ENCODE measurements at places on chromosomes 2 and 18.

- no peak for DNase-seq
Measured at GRCh38 chr2:152846697-152847470, 128.5 kb downstream of the ARL6IP6 start.

DNA sequence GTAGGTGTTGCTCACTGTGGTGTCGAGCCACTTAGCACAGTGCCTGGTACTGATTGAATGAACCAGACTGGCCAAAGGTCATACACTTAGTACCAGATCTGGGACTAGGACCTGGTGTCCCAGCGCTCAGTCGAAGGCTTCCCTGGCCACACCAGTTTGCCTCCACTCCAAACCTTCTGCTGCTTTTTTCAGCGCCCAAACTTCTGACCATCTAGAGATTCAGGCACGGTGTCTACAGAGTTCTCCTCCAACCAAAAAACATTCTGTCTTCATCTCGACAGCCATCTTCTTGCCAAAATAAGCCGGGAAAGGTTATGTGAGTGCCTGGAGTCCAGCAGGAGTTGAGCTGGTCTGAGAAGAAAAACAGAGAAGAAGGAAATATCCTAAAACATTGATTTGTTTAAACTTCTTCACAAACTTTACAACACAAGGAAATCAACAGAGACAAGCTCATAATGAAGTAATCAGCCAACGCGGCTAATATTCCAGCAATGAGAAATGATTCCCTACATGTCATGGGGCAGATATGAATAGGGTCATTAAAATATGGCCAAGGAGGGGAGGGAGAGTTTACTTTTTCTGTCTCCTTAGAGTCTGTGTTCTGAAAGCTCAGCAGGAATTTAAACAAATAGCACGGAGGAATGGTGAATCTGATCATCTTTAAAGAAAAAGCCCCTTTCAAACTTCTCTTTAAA, 2.3 kb upstream of the GLI2 start:
- DNase-seq, result no peak

GRCh38 chr18:33152376-33152775, 288.1 kb downstream of the CCDC178 start:
- DNase-seq, result no peak

DNA sequence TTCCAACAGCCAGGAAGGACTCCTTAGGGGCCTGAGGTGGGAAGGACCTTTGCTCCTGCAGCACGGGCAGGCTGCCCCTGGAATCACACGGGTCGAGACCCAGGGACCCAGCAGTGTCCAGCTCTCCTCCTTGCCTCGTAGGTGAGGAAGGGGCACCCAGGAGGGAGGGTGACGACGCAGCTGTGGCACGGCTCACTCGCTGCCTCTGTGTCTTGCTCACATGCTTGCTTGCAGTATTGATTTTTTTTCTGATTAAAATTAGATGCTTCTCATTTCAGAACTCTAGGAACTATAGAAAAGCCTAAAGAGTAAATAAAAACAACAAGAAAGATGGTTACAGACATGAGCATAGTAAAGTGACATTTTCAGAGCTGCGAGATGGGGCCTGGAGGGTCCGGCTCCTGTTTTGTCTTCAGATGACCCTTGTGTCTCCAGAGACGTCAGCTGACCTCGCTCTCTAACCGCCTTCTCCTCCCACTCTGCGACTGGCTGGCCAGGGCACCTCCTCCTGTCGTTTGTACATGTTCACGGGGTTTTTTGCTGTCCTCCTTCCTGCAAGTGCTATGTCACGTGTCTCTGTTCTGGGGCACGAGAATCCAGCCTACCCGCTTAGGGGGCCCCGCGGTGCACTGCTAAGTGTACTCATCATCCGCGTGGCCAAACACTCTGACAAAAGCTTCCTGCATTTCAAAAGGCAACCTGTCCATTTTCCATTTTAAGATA, 65.7 kb upstream of the ZNF236 start:
- no peak for DNase-seq

DNA sequence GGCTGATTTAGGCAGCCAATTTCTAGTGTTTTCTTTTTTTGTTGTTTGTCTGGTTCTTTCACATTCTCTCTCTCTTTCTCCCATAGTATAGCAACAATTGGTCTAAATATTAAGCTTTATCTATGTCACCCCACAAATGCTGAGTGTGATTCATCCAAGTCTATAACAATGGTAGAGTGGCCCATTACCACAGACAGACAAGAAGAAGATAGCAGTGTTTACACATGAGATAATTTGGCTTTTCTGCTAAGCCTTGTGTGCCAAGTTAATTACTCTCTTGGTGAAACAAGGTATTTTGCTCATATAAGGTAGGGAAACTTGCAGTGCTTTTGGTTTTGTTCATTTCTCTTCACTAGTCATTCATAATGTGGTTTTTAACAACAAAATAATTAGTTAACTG, 166.5 kb downstream of the SLC8A1 start:
- no peak for DNase-seq

- DNase-seq, result no peak
Measured at GRCh38 chr2:120436460-120436739, 90.5 kb downstream of the INHBB start.

GRCh38 chr2:121363632-121364420, 78.8 kb upstream of the TFCP2L1 start:
- DNase-seq, result no peak

GRCh38 chr2:23100406-23100805, 284.6 kb upstream of the KLHL29 start:
- DNase-seq, result peak; percentile 68

DNA sequence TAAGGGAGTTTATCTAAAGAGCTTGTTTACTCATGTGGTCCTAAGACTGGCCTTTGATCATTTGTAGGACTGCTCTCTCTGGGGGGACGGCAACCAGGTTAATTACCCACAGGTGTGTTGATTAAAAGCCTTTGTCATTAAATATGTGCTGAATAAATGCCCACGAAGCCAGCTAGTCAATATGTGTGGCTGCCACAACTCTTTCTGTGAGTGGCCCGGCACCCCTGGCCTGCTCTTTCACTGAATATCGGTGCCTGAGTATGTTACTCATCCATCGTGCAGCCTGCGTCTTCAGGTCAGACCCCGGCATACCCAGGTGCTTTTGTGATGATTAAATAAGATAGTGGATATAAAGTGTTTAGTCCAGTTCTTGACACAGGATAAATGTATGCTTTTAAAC, 24.3 kb upstream of the FSHR start:
- DNase-seq, result no peak

- no peak for DNase-seq
Measured at GRCh38 chr18:26135548-26135947, 1.9 kb downstream of the PSMA8 start.

GRCh38 chr2:238581126-238581525, 154.4 kb downstream of the ASB1 start:
- no peak for DNase-seq

DNA sequence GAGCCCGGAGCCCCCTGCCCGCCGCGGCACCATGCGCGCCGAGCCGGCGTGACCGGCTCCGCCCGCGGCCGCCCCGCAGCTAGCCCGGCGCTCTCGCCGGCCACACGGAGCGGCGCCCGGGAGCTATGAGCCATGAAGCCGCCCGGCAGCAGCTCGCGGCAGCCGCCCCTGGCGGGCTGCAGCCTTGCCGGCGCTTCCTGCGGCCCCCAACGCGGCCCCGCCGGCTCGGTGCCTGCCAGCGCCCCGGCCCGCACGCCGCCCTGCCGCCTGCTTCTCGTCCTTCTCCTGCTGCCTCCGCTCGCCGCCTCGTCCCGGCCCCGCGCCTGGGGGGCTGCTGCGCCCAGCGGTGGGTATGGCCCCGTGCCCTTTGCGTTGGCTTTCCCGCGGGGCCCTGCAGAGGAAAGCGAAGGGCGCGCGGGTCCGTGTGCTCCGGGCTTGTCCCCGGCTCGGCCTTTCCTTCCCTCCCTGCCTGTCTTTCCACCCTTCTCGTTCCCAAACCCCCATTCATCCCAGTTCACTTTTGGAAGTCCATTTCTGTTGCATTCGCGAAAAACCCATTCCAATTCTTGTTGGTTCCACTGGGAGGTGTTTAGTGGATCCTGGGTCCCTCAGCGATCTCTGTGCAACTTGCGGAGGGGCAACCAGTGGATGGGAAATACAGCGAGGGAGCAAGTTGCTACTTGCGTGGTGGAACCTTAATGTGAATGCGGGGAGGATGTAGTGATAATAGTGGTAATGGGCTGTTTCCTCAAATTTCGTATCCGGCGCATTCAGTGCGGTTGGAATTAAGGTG, 599 bp downstream of the ADAM23 start:
- peak; percentile 14 for DNase-seq

GRCh38 chr2:14634489-14635390, 2.2 kb downstream of the LRATD1 start:
- DNase-seq, result peak; percentile 75

DNA sequence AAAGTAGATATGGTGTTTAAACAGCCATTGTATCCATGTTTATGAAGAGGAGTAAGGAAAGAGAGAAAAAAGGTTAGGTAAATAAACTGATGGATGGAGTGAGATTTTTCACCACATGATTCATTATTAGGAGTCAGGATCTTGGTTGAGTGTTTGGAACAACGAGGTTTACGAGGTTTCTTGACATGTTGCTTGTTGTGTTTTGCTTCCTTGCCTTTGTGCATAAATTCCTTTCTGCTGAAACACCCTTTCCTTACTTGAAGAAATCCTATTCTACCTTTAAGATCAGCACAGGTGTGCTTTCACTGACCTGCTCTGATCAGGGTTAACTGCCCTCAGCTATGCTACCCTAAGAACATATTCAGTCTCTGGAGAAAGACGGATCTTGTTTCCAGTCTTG, 66.6 kb downstream of the EFEMP1 start:
- DNase-seq, result no peak

DNA sequence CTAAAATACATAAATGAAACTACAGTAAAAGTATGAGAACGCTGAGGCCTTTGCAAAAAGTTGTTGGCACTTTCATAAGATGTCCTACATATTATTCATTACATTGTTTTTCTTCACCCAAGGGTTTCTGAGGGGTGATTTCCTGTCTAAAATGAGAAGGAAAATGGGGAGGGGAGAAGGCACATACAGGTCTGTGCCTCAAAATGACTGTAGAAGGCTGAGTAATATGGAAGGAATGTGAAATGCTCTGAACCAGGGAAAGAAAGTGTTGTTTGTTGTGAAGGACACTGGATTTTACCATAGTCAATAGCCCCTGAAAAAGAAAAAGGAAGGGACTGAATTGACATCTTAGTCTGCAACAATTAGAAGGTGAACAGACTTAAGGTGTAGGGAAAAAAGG, 99.5 kb upstream of the RNF152 start:
- no peak for DNase-seq

DNA sequence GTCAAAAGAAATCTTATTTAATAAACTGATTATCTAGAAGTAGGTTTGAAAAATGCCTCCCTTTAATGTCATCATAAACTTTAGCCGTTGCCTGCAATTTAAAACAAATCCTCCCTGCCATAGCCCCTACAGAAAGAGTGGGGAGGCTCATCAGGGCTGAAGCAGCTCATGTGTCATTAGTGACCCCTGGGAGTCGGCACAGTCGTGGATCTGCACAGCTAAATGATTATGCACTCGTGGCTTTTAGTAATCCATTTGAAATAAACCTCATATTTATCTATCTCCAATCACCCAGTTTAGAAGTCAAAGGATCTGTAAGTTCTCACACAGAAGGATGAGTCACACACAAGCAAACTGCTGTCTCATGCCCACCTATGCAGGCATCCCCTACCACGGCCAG, 277.3 kb downstream of the SS18 start:
- no peak for DNase-seq

GRCh38 chr2:158602027-158602426, 145.3 kb downstream of the PKP4 start:
- DNase-seq, result no peak

GRCh38 chr2:206378835-206379234, 64.5 kb upstream of the ADAM23 start:
- no peak for DNase-seq

DNA sequence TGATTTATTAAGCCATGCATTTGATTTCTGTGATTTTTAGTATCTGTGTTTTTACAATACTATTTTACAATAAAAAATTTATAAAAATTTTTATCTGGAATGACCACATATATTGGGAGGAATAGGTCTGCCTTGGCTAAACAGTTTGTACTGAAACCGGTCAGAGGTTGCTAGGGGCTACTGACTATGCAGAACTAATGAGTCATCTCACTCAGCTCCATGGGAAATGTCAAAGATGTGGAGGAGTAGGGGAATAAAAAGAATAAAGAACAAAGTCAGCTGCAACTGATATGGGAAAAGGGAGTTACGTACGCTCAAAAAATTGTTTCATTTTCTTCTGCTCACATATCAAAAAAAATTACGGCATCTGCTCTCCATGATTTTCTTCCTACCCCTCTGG, 8.6 kb upstream of the TMEM163 start:
- no peak for DNase-seq

GRCh38 chr2:144409241-144409640, 110.7 kb downstream of the ZEB2 start:
- DNase-seq, result no peak

- no peak for DNase-seq
Measured at GRCh38 chr2:241771286-241772062, 5.1 kb upstream of the GAL3ST2 start.

GRCh38 chr2:28558918-28559317, 63.1 kb downstream of the PLB1 start:
- DNase-seq, result no peak

DNA sequence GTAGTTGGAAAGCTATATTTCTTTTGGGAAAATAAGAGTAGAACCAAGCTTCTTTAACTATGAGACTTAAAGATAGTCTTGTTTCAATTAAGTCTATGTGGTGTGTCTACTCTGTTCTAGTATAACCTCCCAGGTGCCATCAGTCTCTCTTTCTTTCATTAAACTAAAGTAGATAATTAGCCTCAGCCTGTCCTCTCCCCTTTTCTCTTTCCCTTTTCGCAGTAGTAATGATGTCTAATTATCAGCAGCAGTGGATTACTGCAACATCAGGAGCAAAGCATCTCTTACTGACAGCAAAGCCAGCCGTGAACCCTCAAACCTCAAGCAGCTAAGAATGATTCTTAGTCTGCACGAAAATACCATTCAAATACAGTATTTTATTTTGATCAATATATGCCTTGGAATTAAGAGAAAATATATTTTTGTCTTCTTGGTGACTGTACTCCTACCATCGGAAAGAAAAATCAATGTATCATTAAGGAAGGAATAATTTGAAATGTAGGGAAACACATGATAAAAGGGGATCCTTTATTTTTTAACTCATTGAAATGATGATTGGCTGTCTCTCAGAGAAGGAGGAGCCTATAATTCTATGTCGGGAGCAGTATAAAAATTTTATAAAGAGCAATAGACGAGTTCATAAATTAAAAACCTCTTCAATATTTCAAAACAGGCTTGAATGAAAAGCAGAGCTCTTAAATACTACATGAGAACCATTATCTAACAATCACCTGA, 4.5 kb downstream of the NOL4 start:
- no peak for DNase-seq

DNA sequence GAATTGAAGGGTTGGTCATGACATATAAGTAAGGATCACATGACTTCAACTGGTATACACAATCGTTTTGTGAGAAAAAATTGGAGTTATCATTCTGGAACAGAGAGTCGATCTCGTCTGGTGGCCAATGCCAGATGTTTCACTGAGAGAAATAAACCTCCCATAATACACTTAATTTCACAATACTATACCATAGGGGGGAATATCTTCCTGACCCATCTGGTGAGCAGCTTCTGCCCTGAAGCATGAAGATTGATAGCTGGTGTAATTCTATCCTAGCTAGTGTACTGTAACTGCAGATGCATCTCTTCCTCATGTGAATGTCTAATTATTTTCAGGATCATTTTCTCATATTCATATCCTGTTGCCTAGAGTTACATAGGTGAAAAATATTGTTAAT, 15.7 kb upstream of the CDH7 start:
- DNase-seq, result peak; percentile 85
